ENCODE measurements at places on chromosomes 3 and 15.

DNA sequence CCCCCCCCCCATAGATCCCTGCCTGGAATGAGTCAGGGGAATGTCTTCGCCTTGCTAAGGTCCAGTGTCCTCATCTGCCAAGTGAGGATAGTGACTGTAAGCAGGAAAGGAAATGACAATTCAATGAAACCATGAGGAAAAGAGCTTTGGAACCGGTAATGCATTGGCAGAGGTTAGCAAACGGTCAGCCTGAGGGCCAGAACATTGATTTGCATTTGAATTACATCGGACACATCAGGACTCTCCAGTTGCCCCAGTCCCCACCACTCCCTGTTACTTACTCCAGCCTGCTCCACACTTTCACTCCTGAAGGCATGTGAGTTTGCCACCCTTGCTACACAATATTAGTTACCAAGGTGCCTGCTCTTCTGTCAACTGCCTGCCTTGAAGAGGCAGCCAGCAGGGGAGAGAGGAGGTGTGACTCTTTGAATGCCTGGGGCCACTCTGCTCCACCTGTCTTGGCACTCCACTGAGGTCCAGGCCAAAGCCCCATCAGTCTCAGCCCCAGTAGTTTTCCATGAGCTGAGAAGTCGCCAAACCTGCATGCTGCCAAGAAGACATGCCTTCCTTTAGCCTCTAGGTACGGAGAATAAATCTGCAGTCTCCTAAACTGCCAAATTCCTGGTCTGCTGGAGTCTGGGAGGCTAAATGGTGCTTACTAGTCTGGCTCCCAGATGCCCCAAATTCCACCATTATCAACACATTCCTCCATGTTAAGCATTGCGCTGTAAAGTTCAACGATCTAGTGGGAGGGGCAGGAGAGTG lies 191.7 kb upstream of the TLE3 start:
- peak; percentile 71 for DNase-seq

DNA sequence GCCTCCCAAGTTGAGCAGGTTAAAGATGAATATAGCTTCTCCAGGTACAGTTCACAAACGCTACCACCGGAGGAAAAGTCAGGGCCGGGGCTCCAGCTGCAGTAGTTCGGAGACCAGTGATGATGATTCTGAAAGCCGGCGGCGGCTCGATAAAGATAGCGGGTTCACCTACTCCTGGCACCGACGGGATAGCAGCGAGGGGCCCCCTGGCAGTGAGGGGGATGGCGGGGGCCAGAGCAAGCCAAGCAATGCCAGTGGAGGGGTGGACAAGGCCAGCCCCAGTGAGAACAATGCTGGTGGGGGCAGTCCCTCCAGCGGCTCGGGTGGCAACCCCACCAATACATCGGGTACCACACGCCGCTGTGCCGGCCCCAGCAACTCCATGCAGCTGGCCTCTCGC lies 61.4 kb downstream of the SNRK start:
- DNase-seq, result peak; percentile 60

GRCh38 chr3:119098619-119099222 lies 47.2 kb upstream of the TEX55 start:
- no peak for DNase-seq

- DNase-seq, result no peak
These were observed 25.8 kb downstream of the ARNT2 start for GRCh38 chr15:80429964-80430363.

GRCh38 chr3:126937533-126937932 lies 45.4 kb upstream of the PLXNA1 start:
- DNase-seq, result no peak

DNA sequence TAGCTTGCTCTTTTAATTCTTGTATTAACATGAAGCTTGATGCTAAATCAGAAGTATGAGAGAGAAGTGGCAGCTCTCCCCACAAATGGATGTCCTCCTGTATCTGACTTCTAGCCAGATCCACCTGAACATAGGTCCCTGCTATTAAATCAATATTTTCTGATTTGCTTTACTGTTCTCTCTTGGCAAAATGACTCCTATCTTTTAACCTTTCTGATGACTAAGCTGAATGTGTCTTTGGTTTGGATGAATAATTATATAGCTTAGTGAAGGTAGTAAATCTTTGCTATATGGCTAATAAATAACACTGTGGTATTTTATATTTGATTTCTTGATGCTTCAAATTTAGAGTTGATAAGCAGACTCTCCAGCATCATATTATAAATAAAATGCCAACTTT lies 28.3 kb upstream of the ARL14 start:
- no peak for DNase-seq

- no peak for DNase-seq
These were observed 244.1 kb upstream of the SEMA6D start for GRCh38 chr15:47473106-47473725.

DNA sequence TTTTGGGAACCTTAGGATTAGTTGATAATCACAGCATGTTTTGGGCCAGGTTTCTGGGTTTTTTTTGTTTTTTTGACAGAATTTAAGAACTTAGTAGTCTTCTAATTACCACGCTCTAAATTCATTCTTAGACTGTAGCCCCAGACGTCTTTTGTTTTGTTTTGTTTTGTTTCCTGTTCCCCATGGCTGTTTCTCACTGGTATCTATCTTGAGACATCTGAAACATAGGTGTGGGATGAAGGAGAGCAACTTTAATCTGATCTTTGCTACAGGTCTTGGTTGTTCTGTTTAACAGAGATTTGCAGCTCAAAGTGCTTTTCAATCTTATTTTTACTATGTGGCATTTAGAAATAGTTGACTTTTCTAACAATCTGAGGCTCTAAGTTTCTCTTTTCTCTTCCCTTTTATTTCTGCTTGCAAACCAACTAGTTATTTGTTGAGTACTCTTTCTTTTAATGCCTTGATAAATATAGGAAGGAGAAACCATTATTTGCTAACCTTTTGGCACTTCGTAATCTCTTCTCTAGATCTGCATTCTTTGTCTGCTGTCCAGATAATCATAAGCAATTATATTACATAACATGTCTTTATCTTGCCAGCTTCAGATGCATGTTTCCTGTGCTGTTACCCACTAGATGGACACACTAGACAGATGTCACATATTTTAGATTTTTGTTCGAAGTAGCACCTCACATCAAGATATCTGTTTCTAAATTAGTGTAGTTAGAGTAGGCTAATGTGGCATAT lies 40.9 kb downstream of the FBXL2 start:
- DNase-seq, result no peak

DNA sequence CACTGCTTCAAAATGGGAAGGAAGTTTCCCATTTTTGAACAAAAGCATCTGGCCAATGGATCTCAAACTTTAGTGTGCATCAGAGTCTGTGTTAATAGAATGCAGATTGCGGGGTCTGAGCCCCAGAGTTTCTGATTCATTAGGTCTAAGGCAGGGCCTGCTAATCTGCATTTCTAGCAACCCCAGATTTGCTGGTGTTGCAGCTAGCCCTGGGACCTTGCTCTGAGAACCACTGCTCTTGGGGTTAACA lies 30.7 kb upstream of the USP3 start:
- DNase-seq, result no peak

- DNase-seq, result no peak
These were observed 159.3 kb downstream of the WDR76 start for GRCh38 chr15:43985976-43986680.

DNA sequence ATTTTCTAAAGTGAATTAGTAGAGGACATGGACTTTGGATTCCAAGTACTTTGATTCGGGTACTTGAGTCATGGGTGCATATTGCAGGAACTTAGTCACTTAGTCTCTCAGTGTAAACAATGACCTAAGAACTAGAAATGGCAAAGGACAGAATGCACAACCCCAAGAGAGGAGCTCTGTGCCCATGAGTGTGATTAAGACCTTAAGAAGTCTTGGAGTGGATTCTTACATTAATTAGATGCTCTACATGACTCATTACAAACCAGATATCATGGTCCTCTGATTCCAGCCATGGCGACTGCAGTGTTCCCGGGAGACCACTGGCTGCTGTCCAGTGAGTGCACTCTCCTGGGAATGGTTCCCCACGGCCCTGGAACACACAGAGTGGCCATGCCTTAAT lies 251.5 kb downstream of the GABRG3 start:
- no peak for DNase-seq

DNA sequence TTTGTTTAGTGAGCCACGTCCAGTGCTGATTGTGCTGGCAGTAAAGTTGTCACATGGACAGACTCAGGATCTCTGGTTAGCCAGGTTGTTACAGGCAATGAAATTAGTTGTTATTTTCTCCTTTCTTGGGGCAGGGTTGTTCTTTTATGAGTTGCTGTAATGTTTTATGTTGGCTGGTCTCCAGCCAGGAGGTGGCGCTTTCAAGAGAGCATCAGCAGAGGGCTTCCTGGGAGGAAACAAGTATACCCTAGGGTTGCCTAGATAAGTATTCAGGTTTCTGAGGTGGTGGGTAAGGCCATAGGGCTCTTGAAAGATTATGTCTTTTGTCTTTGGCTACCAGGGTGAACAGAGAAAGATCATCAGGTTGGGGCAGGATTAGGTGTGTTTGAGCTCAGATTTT lies 14.5 kb upstream of the CFAP20DC start:
- no peak for DNase-seq

- peak; percentile 49 for DNase-seq
These were observed 21.8 kb upstream of the ERICH6 start for GRCh38 chr3:150725548-150725947.

- no peak for DNase-seq
These were observed 329.5 kb upstream of the LRRFIP2 start for GRCh38 chr3:37503856-37504255.

DNA sequence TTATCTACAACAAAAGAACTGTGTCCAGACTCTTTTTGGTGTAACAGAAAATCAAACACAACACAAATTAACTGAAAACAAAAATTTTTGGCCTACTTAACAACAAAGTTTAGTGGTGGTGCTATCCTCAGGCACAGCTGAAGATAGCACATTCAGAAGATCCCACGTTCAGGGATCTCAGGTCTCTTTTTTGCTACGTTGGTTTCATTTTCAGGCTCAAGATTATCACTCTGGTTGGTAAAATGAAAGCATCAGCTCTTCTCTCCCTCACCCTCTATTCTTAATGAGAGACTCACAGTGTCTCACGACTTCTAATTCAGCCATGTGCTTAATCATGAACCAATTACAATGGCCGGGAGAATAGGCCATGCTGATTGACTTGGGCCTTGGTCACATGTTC lies 146.9 kb upstream of the PTPRG start:
- DNase-seq, result no peak

- no peak for DNase-seq
These were observed 30.4 kb downstream of the TMEM212 start for GRCh38 chr3:171873580-171873979.

DNA sequence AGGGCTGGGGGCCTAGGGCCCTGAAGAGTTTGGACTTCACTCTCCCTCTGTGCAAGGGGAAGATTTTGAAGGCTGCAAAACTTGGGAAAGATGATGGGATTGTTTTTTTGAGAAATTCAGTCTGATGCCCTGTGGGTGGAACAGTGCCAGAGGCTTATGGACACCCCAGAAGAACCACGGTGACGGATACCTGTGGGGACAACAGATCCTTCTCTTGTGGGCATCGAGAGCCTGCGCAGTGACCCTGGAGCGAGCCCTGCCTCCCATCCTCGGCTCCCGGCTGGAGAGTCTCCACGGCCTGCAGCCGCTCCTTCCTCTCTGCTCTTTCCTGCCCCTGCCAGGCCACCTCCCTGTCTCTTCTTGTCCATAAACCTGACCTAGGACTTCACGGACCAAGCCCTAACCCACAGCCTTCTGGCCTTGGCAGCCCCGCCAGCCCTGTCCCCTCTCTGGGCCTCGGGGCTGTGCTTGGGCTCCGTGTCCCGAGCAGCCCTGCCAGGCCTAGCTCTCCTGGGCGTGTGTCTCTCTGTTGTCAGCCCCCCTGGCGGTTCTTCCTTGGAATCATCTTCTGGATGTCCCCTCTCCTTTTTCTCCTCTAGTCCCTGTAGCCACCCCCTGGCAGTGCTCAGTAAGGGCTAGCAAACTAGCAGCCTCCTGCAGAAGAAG lies 98.4 kb downstream of the VGLL4 start:
- DNase-seq, result peak; percentile 54

GRCh38 chr15:51218299-51218938 lies 120.0 kb downstream of the CYP19A1 start:
- DNase-seq, result no peak

DNA sequence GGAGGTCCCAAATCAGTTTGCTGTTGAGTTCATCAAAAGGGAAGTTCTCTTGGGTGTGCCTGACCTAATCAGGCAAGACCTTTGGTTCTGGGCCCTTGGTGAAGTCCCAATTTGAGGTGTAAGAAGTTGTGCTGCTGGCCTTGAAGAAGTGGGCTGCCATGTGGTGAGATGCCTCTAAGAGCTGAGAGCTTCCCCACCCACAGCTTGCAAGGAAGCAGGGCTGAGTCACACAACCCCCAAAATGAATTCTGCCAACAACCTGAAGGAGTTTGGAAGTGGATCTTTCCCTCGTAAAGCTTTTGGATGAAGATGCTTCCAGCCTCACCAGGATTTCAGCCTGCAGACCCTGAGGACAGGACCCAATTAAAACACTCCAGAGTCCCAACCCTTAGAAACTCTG lies 129.3 kb upstream of the NSMCE3 start:
- DNase-seq, result no peak

GRCh38 chr15:79041601-79042168 lies 48.9 kb downstream of the RASGRF1 start:
- DNase-seq, result no peak

DNA sequence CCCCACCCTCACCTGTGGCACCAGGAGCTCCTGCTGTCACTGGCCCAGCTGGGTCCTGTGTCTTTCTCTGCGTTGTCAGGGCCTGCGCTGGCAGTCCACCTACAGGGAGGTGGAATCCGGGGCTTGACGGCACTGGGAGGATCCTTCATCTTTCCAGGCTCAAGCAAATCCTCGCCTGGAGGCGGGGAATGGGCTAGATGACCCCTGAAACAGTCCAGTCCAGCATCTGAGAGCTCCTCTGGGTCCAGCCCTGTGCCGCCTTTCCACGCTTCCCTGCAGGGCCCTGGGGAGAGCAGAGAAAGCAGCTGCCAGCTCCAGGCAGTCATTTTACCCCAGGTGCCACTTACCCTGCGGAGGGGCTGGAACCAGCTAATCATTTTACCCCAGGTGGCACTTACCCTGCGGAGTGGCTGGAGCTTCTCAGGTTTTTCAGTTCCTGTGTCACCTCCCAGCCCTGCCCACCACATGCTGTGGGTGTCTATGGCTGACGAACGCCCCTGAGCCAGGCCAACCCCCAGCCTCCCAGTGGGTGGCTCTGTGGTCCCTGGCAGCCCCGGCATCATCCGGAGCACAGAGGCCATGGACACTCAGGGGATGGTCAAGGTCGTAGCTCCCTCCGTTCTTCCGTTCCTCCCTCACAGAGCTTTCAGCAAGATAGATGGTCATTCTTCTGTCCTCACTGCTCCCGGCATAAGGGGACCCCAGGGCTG lies 17.9 kb upstream of the ADIPOQ start:
- DNase-seq, result no peak

DNA sequence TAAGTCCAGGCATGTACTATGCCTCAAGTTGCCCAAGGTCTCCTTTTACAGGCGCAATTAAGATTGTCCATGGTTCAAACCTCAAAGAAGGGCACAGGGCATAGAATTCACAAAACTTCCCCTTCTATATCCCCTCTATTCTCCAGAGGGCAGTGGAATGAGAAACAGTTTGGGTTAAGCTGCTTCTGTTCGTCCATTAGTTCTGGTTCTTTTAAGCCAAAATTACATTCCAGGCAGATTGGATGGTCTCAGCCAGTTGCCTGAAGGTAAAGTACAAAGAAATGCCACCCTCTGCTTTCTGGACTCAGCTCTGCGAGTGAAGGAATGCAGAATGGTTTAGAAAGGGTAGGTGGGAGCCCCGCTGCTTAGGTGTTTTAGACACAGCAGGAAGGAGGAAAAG lies 200.7 kb downstream of the GREM1 start:
- no peak for DNase-seq

- DNase-seq, result no peak
These were observed 300.2 kb downstream of the GABRB3 start for GRCh38 chr15:26472661-26473060.

GRCh38 chr3:122931636-122932035 lies 95.9 kb downstream of the SEMA5B start:
- DNase-seq, result no peak
